ENCODE measurements at places on chromosomes 3 and 15.

GRCh38 chr3:129445471-129445870 is 5.4 kb downstream of the IFT122 start:
- no peak for DNase-seq

- no peak for DNase-seq
Observed at GRCh38 chr3:45692866-45693265, 3.7 kb downstream of the SACM1L start.

DNA sequence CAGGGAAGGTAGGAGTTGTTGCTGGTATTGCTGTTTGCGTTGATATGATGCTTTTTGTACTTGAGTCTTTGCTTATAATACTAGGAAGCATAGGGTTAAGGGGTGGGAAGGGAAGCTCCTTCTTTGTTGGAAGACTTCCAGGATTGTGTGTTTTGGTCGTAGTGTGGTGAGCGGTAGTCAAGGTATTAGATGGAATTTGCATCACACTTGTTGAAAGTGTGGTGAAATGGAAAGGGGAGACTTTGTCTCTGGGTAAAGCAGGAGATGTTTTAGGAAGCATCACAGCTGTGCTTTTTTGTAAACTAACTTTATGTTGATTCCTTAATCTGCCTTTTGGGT is 14.9 kb downstream of the IGSF10 start:
- no peak for DNase-seq

DNA sequence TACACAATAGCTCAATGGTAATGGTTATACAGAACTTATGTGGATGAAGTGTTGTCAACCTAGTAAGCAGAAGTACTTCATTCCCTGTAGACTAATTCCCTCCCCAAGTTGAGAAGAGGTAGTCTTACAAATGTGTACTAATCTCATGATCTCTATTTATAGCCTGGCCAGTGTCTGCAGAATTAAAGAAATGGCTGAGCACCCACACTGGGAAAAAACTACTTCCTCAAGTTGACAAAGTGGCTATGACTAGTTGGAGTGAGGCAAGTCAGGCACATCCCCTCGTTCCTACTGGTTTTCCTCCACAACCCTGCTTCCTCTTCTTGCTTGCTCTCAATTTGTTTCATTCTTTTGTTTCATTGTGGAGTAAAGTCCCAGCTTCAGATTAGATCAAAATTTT is 566.7 kb upstream of the ZNF717 start:
- no peak for DNase-seq

- DNase-seq, result no peak
Observed at GRCh38 chr3:16329036-16329825, 64.2 kb downstream of the OXNAD1 start.

- no peak for DNase-seq
Observed at GRCh38 chr3:169022457-169022856, 641.1 kb downstream of the MECOM start.

- DNase-seq, result no peak
Observed at GRCh38 chr3:159787178-159787574, 201.5 kb upstream of the IL12A start.

- DNase-seq, result no peak
Observed at GRCh38 chr3:191290311-191291025, 38.7 kb upstream of the CCDC50 start.

GRCh38 chr3:174242311-174243041 is 616.7 kb upstream of the NAALADL2 start:
- no peak for DNase-seq

DNA sequence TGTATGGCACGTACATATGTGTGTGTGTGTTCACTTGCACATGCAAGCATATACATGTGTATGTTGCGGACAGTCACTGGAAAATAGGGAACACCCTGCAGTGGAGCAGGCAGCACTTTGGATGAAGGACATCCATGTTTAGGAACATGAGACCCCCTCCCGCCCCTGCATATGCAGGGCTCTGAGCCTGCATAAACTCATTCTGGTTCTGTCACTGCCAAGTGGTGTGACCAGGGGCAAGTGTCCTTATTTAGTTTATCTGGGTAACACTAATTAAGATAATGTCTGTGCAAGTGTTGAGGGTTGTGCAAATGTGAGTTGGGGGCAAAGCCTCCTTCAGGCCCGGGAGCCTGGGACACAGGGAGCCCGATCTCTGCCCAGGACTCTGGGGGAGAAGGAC is 105.7 kb downstream of the CORO2B start:
- DNase-seq, result no peak

- DNase-seq, result no peak
Observed at GRCh38 chr3:42732829-42733459, 30.3 kb upstream of the HHATL start.

DNA sequence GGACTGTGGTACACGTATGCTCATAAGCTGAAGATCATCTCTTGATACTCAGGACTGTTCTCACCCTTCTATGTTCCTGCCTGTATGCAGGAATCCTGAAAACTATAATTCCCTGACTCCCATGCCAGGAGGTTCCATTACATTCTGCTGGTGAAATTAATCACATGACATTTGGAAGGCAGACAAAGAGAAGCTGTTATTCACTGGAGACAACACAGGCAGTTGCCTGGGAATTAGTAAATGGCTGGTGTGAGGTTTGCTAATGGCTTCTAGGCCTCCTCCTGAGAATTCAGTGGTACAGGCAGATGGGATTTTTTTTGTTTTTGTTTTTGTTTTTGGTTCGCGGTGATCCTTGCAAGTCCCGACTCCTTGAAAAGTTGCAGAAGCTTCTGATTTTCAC is 91.4 kb downstream of the CTNNB1 start:
- no peak for DNase-seq

DNA sequence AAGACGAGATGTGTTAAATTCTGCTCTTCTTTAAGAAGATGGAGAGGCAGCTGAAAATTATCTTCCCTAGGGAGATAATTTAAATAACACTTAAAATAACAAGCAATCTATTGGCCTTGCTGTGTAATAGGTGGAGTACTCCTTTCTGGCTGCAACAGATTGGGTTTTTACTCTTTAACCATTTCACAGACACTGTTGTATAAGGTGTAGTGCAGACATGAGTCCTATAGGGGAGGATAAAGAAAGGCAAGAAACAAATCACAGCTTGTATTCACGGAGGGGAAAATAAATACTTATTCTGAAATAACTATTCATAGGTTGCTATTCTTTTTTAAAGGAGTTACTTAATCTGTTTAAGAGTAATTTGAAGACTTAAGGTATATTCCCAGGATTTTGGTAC is 252.0 kb downstream of the ZPLD1 start:
- DNase-seq, result no peak

- DNase-seq, result no peak
Observed at GRCh38 chr3:38580450-38581382, 68.8 kb downstream of the SCN5A start.

GRCh38 chr3:18446149-18446825 is 21.1 kb upstream of the SATB1 start:
- DNase-seq, result no peak

DNA sequence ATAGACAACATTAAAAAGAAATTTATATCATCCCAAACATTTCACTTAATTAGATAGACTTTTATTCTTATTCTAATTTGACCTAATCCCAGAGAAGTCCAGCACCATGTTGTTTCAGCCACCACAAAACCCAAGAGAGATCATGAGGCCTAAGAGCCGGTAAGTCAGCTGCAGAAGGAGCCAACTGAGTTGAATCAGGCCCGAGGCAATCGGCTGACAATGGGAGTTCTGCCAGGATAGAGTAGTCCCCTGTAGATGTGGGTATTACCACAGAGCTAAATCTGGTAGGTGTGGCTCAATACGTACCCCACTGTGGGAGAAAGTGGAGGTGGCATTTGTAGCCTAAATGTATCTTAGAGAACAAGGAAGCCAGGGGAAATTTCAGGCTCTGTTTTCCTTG is 49.7 kb upstream of the UMPS start:
- no peak for DNase-seq

- no peak for DNase-seq
Observed at GRCh38 chr3:53483821-53484220, 10.6 kb upstream of the CACNA1D start.

DNA sequence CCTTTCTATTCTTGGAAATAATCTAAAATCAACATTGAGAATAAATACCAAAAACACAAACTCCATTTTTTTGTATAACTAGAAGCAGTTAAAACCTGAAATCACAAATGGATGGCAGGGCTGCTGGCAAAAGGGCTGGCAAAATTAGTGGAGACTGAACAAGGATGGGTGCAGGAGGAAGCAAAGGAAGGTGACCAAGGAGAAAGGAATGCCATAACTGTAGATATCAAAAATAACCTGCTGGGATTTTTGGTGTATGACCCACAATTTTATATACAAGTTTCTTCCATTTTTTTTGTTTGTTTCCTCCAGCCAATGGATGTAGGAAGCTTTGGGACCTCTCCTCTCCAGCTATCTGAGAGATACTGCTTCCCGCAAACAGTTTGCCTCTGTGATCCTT is 12.7 kb downstream of the CFAP44 start:
- DNase-seq, result no peak

DNA sequence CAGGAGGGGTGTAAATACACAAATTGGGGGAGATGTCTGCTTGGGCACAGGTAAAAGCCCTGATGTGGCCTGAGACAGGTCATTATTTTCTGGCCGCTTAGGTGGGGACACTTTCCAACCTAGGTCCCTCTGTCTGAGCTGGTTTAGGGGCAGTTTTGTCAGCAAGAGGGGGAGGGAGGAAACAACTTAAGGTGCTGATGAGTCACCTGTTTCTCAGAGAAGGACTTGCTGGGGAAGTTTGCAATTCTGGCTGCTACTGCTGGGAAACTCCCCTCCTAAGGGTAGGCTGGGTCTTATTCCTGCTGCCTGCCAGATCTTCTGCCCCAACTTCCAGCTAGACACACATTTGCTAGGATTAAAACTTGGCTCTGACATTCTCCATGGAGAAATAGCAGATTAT is 4.8 kb upstream of the RHOV start:
- no peak for DNase-seq

GRCh38 chr3:159130108-159130507 is 328.3 kb downstream of the MFSD1 start:
- no peak for DNase-seq

DNA sequence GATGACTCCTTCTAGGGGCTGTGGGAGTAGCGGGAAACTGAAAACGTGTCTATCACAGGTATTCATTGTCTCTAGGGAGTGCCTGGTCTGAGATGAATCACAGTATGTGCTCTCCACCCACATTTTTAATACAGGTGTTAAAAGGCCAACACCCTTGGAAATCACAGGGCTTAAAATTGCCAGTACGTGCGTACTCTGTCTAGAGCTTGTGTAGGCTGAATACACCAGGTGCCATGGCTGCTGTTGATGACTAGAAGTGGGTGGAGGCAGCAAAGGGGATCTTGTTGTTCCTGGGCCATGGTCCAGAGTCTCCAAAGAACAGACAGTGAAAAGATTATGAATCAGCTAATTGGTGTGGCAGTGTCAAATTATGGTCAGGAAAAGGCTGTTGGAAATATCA is 35.1 kb upstream of the P3H2 start:
- no peak for DNase-seq

DNA sequence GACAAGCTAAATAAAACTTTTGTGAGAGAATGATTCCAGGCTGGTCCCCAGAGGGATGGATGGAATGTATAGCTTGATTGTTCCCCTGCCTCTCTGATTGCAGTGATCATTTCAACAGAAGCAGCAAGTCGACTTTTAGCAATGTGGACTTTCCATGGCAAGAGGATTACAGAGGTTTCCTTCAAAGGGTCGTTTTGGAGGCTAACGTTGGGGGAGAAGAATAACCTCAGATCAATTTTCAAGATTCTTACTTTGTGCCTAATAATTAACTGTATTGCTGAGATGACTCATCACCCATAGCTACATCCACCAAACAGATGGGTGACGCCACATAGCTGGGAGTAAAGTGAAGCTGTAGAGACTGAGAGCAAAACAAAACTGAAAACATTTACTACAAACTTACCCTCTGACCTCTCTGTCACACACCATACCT is 79.9 kb downstream of the GTPBP8 start:
- no peak for DNase-seq

DNA sequence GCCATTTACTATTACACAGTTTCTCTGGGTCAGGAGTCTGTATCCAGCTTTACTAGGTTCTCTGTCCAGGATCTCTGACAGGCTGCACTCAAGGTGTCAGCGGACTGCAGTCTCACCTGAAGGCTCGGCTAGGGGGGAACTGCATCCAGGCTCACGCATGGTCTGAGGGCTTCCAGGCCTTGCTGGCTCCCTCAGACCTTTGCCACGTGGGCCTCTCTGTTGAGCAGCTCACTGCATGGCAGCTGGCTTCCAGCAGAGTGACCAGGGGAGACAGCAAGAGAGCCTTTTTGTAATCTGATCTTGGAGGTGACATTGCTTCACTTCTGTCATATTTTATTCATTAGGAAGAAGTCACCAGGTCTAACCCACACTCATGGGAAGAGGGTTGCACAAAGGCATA is 152.3 kb downstream of the CACNA2D3 start:
- no peak for DNase-seq

- no peak for DNase-seq
Observed at GRCh38 chr3:186318135-186318534, 43.9 kb downstream of the DGKG start.

DNA sequence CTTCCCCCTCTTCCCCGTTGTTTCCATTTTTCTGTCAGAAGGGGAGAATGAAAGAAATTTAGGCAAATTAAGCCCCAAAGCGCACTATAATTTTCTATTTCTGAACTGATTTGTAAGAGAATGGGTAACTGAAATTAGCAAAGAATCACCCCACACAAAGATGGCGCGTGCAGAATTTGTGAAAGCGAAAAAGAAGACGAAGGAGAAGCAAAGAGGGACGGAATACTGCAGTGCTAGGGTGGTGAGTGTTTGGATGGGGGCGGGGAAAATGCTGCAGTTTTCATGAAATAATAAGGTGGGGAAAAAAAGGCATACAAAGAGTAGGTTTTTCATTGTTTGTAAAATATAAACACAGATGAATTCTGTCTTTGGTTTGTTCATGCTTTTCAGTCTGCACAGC is 4.6 kb upstream of the CTNNB1 start:
- no peak for DNase-seq
